ENCODE measurements at places on chromosomes 2 and 18.
A peak's percentile ranks its signal among the peaks of the same experiment; 100 is the strongest.

- no peak for DNase-seq
Measured at GRCh38 chr2:3418766-3419404, 39.4 kb downstream of the TRAPPC12 start.

DNA sequence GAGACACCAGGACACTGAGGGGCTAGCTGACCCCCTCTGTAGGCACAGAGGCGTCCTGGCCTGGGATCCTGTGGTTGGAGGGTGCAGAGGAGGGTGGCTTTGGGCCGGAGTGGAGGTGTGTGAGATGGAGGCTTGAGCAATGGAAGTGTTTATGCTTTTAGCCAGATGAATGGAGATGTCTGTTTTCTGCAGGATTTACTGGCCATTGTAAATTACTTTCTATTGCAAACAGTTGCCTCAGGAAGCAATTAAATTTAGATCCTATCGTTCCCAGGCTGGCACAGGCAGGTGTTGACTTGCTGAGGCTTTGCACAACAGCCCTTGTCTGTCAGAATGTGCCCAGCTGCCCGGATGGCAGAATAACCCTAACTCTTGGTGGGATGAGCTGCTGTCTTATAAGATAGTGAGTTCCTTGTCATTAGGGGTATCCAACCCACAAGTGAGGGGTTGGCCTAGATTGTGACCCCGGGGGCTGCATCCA is 1.8 kb upstream of the ARID5A start:
- peak; percentile 11 for DNase-seq

DNA sequence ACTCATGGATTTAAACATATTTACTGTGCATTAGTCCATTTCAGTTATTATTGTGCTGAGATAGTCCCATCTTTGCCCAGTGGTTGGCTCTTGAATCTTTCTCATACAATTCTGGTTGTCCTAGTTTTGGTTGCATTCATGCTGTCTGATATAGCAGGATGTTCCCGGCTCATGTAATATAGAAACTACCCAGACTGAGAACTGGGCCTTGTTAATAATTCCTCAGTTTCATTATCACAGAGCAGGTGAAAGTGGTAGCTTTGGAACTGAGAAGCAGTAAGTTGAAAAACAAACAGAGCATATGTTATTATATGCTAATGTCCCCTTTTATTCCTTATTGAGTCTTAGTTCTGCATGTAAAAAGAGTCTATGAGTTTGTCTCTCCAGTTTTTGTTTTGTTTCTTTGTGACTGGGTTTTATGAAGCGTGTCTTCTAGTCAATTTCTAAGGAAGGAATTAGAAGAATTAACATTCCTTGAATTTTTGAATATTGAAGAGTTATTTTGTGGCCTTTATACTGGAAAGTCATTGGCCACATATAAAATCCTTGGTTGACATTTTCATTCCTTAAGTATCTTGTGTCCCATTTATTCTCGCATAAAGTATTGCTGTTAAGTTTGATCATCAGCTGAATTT is 43.3 kb downstream of the EIF5B start:
- no peak for DNase-seq

DNA sequence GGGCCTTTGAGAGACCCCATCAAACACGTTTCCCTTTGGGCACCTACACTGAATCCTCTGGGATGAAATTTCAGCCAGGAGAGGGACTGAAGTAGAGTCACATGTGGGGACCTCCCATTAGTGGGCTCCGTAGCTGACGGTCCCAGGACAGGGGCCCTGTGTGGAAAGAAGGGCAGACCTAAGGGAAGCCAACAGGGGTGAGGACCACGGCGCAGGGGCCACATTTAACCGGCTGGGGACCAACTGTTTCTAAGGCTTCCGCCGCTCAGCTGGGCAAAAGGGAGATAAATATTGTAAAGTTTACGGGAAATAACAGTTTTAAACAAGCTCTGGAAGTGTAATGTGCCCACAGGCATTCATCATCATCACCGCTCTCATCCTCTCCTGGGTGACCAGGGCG is 42.7 kb downstream of the RRM2 start:
- DNase-seq: no peak

- no peak for DNase-seq
Measured at GRCh38 chr2:101534149-101534611, 59.3 kb upstream of the RFX8 start.

GRCh38 chr18:74506448-74507084 is 10.4 kb downstream of the CNDP2 start:
- no peak for DNase-seq

- DNase-seq: no peak
Measured at GRCh38 chr2:49288902-49289700, 134.8 kb upstream of the FSHR start.

DNA sequence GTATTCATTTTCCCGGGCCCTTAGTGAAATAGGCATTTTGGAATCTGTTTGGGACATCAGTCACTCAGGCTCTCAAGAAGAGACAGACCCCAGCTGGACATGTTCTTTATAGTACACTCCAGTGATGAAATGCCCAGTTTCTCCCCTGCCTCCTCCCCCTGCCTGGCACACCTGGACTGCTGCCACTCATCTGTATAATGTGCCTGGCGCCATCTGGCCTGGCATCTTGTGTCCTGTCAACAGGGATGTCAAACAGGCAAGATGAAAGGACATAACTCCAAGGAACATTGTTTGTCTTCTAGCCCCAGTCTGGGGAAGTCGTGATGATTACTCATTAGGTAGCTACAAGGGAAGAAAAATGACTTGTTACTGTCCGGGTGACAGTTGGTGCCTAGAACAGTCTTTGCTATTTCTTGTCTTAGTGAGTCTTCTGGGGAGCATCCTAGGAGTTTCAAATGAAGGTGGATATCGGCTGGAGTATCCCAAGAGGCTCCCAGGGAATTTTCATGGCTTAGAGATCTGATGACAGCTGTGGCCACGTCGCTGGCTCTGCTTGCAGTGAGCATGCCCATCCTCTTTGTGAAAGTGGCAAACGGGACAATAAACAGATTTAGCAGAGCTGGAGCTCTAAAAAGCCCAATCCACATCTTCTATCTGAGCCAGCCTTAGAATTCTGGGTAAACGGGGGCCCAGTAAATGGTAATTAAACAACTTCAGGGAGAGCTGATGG is 153.6 kb downstream of the ALK start:
- no peak for DNase-seq

DNA sequence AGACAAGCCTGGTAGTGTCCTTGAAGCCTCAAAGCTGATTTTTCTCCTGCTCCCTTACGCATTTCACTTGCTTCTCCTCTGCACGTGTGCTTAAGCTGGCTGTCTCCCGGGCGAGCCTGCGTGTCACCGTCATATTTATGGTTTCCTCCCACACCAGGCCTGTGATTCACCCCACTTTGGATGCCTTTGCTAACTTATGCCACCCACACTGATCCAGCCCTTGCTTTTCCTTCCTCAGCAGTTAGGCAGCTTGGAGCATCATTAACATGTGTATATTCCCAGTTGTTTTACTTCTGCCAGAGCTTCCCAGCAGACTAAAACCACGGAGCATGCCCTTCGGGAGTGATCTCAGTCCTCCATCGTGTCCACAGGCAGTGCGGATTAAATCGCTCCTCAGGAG is 2.2 kb downstream of the ST3GAL5 start:
- no peak for DNase-seq

GRCh38 chr18:38460657-38461056 is 895.1 kb upstream of the CELF4 start:
- no peak for DNase-seq

DNA sequence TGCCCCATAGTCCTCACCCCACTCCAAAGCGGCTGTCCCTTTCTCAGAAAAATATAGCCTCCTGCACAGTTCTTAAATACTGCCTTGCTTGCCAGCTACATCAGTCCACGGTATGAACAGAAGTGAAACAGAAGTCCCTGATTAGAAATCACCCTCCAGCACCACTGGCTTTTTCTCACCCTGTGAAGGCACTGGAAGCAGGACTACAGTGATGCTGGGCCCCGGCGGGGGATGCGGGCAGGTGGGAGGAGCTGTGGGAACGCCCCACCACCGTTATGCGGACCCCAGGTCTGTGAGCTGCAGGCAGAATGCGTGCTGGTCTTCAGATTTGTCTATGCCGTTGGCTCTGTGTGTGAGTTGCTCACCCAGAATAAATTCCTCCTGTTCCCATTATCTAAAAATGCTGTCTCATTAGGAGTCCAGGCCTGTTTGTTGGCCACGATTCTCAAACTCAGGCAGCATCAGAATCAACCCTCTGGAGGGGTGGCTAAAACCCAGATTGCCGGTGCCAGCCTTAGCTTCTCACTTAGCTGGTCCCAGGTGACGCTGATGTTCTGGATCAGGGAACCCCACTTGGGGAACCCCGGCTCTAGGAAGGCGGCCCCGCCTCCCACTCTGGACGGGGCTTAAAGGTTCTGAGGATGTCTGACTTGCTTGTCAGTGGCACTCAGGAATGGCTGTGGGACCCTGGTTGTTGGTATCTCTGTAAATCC is 224.8 kb upstream of the PXDN start:
- DNase-seq: no peak

DNA sequence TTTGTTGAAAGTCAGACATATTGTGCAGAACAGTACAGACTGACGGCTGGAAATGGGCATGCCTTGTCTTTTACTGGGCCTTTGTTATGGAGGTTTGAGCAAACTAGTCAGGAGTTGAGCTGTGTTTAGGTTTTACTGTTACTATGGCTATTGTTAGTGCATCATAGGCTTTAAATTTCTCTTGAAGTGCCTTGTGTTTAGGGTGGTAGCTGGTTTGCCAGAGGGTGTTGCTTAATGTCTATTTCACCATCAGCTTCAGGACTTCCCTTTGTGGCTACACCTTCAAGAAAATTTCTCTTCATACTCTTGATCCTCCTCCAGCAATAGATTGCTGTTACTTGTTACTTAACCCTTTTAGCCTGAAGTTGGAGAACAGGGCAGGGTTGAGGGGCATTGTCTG is 104.6 kb downstream of the CAPN13 start:
- DNase-seq: no peak

GRCh38 chr2:29370581-29371125 is 255.4 kb downstream of the CLIP4 start:
- DNase-seq: no peak

GRCh38 chr2:47321006-47321405 is 82.0 kb upstream of the MSH2 start:
- no peak for DNase-seq

DNA sequence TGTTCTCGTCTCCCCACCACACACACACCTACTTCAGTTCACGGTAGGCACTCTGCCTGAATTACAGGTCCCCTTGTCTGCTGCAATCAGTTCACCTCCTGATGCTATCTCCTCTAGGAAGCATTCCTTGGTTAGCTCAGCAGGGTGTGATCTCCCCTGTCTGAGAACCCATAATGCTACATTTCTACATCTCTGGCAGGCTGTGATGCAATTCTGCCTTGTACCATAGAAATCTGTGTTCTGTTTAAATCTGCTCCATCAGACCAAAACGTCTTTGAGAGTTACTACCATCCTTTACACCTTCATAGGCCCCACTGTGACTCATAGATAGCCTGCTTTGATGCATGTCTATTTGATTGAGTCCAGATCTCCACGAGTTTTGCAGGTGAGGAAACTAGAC is 103.9 kb downstream of the TTC32 start:
- DNase-seq: no peak

- no peak for DNase-seq
Measured at GRCh38 chr18:7464245-7464966, 102.7 kb upstream of the PTPRM start.

DNA sequence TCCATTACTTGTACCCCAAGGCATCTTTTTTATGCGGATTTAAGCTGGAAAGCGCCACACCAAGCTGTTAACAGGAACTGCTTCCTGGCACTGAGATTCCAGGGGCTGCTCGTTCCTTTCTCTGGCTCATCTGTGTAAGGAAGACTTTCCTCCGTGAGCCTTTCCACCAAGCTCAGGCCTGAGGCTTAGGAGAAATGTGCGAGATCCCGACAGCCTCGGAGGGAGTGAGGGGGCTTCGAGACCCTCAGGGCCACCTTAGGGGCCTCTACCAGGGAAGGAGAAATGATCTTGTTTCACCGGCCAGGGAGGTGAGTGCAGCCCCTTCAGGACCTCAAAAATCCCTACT is 17.1 kb downstream of the B3GNT7 start:
- no peak for DNase-seq

- DNase-seq: peak; percentile 87
Measured at GRCh38 chr18:48293954-48294898, 115.0 kb downstream of the ZBTB7C start.

GRCh38 chr2:62424899-62425298 is 81.1 kb downstream of the TMEM17 start:
- DNase-seq: no peak

DNA sequence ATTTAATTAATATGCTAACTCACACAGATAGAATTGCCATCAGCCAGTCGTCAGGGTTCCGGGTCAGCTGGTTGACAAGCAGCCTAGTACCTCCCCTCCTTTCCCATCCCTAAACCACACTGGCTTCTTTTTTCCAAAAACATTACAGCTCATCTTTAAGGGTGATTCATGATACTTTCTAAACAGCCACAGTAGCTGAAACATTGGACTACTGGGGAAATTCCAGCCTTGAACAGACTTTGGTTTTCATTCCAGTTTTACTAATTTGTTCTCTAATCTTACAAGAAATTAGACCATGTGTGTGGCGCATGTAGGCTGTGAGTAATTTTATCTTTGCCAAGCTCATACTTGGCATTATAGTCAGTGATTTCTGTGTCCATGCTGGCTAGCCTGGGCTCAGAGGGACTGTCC is 110.8 kb downstream of the FMNL2 start:
- no peak for DNase-seq

GRCh38 chr2:135005753-135006152 is 41.5 kb downstream of the MAP3K19 start:
- no peak for DNase-seq

GRCh38 chr2:132400169-132400900 is 16.3 kb upstream of the GPR39 start:
- DNase-seq: no peak

DNA sequence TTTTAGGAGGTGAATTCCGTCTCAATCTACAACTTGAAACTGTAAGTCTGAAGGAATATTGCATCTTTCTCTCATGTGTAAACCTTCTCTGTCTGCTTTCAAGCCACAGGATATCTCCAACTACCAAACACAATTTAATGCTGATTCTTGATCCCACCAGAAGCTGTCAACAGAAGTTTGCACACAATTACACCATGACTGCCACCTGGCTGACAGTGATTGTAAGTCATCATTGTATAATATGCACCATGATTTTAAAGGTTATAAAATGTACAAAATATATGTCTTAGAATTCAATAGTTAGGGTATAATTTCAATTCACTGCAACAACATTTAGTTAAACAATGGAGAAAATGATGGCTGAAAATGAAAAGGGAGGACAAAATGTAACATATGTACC is 18.4 kb downstream of the PREPL start:
- no peak for DNase-seq
